ENCODE measurements at places on chromosomes 4 and X. TPM values are rescaled to one million over a fixed set of nuclear protein-coding genes. Genes with fewer than 3 reads are reported as not detected.

DNA sequence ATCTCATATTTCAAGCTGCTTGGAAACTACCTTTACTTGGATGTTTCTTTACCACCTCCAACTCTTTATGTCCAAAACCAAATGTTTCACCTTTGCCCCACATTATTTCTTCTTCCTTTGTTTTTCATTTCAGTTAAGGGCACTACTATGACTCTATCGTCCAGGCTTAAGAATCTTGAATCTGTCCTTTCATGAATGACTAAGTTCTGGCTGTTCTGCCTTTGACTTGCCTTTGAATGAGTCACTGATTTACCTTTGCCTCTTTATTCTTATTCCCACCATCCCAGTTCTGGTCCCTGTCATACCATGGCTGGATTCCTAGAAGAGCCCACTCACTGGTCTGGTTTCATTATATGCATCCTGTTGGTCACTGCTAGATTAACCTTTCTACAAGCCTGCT, 30.6 kb upstream of the PLAC1 start:
- no peak for DNase-seq

- DNase-seq = no peak
These were observed 128.6 kb upstream of the FTHL17 start for GRCh38 chrX:31200430-31200829.

- no peak for DNase-seq
These were observed 230.7 kb upstream of the GK2 start for GRCh38 chr4:79638735-79639134.

PFKFB1 gene
- total RNA-seq = 0.74 TPM

PLK4 gene
- 23.3 TPM for total RNA-seq

Data from PC-9 (cell line).